ENCODE measurements at places on chromosomes 5 and 9.

GRCh38 chr5:50564079-50564478, 102.4 kb upstream of the PARP8 start:
- no peak for DNase-seq

- DNase-seq = no peak
These were observed 118.7 kb downstream of the ZNF462 start for GRCh38 chr9:106981396-106982287.

- DNase-seq = no peak
These were observed 25.0 kb downstream of the SH3TC2 start for GRCh38 chr5:149037817-149038216.

DNA sequence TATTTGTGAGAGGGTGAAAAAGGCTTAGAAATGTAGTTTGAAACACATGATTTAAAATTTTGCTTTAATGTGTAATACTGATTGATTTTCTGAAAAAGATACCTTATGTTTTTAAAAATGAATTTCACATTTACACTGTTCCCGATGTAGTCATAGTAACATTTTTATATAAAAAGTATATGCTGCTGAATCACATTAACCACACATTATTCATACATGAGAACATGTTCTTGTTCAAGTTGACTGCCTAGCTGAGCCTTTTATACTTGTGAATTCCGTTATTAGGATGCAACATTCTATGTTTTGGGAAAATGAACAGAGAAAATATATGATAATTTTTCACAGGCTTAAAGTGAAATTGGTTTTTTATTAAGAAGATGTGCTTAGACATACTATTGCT, 461.1 kb upstream of the NUDT12 start:
- no peak for DNase-seq

- DNase-seq = peak; percentile 72
These were observed 90.2 kb downstream of the HACD4 start for GRCh38 chr9:20941174-20941690.

- no peak for DNase-seq
These were observed 129.7 kb downstream of the ADAMTS2 start for GRCh38 chr5:179215576-179215975.

DNA sequence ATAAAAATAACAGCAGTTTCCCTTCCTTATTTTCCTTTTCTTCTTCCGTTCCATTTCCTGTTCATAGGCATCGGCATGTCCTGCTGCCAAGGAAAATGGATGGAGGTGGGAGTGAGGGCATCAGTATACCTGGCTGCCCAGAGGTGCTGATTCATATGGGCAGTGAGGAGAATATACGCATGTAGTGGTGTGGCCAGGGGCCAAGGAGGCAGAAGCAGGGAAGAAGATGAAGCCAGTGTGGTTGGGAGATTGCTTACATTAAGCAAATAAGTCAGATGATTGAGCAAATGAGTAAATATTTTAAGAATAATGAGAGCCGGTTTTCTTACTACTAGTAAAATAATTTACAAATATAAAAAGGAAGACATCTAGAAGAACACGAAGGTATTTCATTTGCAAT, 344.9 kb upstream of the PAPPA start:
- DNase-seq = no peak

DNA sequence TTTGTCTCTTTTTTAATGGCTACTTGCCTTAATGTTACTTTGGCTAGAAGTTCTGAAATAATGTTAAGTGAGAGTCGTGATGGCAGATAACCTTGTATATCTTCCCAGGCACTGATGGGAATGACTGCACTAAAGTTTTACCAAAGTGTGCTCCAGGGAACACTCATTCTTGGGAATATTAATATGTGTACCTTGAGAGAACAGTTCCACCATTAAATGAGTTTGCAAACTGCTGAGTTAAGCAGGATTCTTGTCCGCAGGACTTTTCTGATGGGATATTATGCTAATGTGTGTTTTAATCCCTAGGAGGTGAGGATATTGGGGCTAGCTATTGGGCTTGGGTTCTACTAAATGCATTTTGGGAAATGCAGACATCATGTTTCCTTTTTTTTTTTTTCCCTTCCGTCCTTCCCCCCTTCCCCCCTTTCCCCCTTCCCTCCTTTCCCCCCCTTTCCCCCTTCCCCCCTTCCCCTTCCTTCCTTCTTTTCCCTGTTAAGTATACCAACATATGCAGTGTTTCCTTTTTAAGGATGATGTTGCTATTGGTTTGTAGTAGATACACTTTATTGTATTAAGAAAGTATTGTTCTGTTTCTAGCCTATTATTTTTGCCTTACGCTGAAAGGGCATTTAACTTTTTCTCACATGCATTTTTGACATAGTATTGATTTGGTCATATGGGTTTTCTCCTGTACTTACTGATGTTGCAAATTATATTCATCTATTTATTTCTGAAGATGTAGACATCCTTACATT, 15.5 kb downstream of the ZBTB34 start:
- DNase-seq = no peak

DNA sequence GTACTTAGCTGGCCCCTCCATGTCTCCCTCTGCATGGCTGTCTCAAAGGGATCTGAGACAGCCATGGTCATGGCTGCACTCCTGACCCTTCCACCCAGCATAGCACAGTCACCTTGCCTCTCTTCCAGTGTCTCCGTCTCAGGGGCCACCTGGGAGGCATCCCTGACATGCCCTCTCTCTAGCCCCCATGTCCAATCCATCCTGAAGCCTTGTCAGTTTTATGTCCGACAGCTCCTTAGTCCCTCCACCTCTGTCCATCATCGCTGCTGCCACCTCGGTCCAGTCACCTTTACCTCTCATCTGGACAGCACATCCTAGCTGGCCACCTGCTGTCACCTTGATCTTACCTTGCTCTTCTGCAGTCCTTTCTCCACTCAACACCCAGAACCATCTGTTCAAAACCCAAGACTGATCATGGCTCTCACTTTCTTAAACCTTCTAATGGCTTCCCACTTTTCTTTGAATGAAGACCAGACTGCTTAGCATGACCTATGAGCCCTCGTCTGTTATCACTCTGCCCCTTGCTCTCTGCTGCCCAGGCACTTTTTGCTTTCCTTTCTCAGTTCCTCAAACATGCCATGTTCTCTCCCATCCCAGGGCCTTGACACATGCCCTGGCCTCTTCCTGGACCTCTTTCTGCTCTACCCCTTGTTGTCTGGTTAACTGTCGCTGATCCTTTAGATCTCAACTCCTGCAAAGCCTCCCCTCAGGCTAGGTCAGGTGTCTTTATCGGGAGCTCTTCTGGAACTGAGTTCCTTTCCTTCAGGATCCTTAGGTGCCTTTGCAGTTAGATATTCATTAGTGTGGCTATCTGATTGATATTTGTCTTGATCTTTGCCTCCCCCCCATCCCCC, 181.8 kb upstream of the PITX1 start:
- no peak for DNase-seq

GRCh38 chr9:94705162-94705702, 21.3 kb upstream of the AOPEP start:
- DNase-seq = no peak

- DNase-seq = peak; percentile 60
These were observed 162.7 kb downstream of the C9orf50 start for GRCh38 chr9:129458155-129458661.

DNA sequence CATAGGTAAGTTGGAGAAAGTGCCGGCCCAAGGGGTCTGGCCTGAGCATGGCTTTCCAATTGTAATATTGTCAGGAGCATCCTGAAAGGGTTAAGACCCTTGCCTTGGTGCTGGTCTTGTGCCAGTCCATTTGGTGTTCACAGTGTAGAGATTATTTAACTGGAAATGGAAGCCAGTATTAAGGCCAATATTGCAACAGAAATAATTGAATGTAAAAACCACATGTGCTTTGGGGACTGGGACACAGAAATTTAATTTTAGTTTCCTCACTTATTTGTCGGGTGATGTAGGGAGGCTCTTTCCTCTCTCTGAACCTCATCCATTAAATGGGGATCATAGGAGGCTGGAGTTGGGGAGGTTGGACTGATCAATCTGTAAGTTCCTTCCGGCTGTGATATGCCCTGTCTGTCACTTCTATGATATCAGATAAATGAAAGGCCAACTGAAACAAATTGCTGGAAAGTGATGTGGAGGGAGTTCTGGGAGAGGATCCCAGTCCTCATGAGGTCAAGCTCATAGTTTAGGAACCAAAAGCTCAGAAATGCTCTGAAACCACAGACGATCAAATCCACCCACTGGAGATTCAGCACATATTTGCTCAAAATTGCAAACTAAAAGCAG, 54.8 kb upstream of the COL15A1 start:
- DNase-seq = no peak

DNA sequence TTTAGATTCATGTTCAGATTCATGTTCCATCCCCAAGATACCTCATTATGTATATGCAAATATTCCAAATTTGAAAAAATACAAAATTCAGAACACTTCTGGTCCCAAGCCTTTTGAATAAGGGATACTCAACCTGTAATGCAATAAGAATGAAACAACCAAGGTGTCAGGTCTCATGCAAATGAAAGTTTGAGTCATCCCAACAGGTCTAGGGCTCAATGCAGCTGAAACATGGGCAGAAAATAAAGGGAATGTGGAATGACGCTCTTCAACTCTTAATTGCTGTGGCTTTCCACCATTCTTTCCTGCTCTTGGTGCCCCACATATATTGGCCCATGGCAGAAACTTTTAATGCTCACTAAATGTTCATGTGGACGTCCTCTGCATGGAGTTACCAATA, 107.3 kb upstream of the DAPK1 start:
- DNase-seq = no peak

DNA sequence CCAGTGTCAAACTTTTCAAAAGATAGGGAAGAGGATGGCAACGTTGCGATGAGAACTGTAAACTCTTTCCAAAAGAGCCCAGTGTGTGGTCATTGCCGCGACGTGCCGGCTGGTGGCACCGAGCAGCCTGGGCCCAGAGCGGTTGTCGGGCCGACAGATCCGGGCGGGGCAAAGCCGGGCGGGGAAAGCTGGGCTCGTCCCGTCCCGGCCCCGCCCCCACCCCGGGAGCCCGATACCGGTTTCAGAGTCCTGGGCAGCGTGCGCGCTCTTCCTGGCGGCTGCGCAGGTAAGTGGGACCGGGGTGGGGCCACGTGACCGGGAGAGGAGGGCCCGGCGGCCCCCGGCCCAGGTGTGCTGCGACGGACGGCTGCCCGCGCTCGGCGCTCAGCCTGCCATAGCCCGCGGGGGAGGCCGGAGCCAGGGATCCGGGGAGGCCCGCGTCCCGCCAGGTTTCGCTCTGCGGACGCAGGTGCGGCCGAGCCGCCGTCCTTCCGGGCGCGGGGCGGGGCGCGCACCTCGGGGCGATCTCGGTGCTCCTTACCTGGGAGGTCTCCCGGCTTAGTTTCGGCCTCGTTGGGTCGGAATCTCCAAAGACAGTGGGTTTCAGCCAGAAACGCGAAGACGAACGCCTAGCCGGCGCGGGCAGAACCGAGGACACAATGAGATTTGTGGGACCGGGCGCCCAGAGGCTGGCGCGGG, at the start of gene MARVELD2:
Gene MARVELD2 (plus strand): TSS at position 232 of the 699 bp plus-strand sequence. CDS start 4,270 bp downstream, outside the sequence.
- DNase-seq = peak; percentile 76

- no peak for DNase-seq
These were observed 2.6 kb upstream of the PPARGC1B start for GRCh38 chr5:149727336-149728035.

GRCh38 chr9:127720031-127720864, 4.4 kb downstream of the TTC16 start:
- no peak for DNase-seq

DNA sequence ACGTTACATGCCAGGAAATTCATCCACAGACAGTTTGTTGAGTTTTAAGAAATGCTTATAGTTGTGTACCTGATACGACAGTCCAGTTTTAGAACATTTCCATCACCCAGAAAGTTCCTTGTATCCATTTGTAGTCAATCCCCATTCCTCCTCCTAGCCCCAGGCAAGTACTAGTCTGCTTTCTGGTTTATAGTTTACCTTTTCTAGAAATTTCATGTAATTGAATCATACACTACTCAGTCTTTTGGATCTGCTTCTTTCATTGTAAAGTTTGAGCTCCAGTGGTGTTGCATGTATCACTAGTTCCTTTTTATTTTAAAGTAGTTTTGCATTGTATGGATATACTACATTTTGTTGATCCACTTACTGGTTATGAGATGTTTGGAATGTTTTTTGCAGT, 291.2 kb downstream of the AOPEP start:
- no peak for DNase-seq

DNA sequence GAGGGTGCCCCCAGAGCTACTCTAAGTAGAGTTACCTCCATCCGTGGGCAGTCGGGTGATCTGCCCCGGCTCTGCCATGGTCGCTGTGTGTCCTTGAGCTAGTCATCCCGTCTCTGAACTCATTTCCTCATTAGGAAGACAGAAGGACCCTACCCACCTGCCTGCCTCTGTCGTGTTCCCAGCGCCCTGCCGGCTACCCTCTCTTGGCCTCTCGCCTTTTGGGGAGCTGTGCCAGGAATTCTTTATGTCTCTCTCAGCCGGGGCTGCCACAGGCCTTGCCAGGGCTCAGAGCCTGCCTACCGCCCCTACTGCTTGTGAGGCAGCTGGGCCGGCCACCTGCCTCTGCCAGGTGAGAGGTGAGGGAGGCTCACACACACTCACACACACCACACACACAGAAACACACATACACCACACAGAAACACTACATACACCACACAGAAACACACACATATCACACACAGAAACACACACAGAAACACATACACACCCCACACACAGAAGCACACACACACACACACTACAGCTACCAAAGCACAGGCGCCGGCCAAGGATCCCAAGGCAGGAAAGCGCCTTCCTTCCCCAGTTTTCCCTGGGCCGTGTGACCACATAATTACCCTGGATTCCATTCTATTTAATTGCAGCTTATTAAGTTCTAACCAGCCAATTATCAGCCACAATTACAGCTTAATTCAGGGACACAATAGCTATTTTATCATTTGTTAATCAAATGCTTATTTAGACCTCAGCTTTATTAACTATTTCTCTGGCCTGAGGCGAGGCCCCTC, 41.7 kb downstream of the UNC5A start:
- peak; percentile 37 for DNase-seq

- no peak for DNase-seq
These were observed 70.3 kb downstream of the INIP start for GRCh38 chr9:112647596-112647995.

- no peak for DNase-seq
These were observed 79.0 kb downstream of the SMC2 start for GRCh38 chr9:104173067-104173466.

GRCh38 chr9:87336407-87336806, 161.3 kb upstream of the DAPK1 start:
- no peak for DNase-seq

DNA sequence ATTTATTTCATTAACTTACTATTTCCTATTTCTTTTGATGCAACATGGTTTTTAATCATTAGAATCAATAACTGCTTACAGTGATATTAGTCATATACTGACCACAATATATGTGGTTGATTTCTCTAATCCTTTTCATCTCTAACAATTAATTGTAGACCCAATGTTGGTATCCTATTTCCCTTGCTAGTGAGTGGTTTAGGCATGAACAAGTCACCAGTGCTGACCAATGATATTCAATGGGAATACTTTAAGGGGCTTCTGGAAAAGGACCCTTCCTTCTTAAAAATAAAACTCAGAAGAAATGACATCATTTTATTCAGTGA, 672.4 kb upstream of the GRAMD2B start:
- DNase-seq = no peak

DNA sequence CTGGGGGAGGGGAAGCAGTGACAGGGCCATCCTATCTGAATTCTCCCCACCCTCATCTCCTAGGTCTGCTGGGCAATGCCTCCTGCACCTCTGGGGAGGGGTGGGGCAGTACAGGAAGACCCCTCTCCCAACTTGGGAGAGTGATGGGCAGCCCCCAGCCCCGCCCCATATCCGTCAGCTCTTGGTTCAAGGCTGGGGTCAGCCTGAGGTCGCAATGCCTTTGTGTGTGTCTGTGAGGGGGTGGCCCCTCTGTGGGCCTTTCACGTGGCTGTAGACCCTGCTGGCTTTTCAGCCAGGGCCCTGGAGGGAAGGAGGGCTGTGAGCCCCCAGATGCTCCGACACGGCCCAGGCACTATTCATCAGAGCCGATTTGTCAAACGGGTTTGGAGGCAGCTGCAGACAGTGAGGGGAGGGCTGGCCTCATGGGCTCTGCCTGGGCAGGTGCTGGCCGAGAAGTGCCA, 49.5 kb upstream of the RNU6ATAC start:
- DNase-seq = no peak
